ENCODE measurements at places on chromosomes 12 and 14.

- DNase-seq: no peak
Observed at GRCh38 chr12:49644620-49644994, 21.2 kb downstream of the PRPF40B start.

GRCh38 chr14:38199076-38199475 is 8.6 kb upstream of the SSTR1 start:
- no peak for DNase-seq

DNA sequence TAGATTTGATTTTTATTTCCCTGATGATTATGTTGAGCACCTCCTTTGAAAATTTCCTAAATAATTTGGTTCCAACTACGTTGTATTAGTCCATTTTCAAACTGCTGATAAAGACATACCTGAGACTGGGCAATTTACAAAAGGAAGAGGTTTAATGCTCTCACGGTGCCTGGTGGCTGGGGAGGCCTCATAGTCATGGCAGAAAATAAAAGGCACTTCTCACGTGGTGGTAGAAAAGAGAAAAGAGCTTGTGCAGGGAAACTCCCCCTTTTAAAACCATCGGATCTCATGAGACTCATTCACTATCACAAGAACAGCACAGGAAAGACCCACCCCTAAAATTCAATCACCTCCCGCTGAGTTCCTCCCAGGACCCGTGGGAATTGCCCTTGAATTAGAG is 372.3 kb downstream of the RPL10L start:
- no peak for DNase-seq

GRCh38 chr14:60532442-60532841 is 23.5 kb downstream of the SIX6 start:
- DNase-seq: no peak

GRCh38 chr12:120814203-120814902 is 88.7 kb downstream of the ACADS start:
- no peak for DNase-seq

DNA sequence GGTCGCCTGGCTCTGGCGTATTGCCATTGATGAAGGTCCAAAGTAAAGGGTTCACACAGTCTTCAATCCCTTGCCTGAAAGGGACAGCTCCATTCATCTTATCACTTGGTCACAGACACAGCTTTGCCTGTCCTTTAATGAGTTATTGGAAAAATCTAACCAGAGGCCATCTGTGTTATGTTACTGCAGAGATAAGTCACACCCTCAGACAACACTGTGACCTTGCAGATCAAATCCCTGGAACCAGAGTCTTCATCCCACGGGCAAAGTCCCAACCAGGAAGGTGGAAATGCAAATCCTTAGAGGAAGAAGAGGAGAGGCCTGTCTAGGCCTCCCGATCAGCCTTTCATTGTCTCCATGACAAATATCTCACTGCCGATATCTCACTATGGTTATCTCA is 68.3 kb upstream of the SCN8A start:
- DNase-seq: no peak

DNA sequence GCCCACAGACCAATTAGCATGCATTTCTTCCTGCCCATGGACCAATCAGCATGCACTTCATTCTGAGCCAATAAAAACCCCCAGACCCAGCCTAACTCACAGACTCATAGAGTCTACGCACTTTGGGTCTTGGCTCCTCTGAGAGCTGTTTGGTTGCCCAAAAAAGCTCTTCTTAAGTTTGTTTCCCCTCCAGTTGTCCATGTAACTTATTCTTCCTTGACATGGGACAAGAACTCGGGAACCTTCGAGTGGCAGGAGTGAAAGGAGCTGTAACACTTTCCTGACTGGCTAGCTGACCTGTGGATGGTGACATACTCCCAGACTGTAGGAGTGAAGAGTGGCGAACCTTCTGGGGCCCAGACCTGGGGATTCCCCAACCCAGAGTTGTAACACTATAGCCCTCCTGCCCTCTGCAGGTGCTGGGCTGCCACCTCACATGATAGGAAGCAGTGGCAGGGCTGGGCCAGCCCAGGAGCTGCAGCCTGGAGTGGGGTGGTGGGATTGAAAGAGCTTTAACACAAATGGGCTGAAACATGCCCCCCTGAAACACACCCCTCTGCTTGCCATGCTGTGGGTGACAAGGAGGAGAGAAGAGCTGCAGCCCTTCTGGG is 4.4 kb upstream of the BTBD7 start:
- no peak for DNase-seq

GRCh38 chr12:55258303-55258702 is 13.9 kb downstream of the OR6C74 start:
- DNase-seq: no peak

GRCh38 chr12:126784328-126784921 is 1482.5 kb upstream of the TMEM132C start:
- no peak for DNase-seq

GRCh38 chr14:95515596-95516552 is 576 bp downstream of the SYNE3 start:
- DNase-seq: no peak

DNA sequence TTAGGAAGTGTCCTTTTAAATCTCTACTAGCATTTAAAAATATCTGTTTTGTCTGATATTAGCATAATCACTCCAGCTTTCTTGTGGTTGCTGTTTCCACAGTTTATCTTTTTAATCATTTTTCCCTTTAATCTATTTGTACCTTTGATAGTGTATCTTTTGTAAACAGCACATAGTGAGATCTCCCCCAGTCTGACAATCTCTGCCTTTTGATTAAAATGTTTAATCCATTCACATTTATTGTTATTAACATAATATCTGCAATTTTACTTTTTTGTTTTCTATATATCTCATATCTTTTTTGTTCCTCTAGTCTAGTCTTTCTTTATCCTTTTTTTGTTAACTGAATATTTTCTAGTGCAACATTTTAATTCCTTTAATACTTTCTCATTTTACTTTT is 104.2 kb downstream of the RPS6KA5 start:
- no peak for DNase-seq

DNA sequence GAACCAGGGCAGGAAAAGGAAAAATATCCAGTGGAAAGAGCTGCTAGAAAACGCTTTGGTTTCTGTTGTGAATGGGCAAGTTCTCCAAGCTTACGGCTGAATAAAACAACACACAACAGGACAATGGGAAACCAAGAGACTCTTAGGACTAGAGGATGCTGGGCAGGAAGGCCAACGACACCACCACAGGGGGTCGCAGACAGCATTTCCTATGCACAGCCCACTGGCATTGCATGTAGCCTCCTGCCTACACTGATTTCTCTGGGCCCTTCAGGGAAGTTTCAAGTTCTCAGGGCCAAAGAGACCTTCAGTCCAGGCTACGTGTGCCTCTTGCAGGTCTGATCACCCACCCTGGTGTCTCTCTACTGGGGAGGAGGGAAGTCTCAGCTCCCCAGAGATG is 108.0 kb downstream of the RIMBP2 start:
- no peak for DNase-seq

GRCh38 chr12:53381731-53382630 is 2.0 kb downstream of the SP1 start:
- DNase-seq: no peak

- DNase-seq: no peak
Observed at GRCh38 chr14:49970474-49971147, 77.7 kb downstream of the ARF6 start.
